ENCODE measurements at places on chromosomes 3 and 15. TPM values are rescaled to one million over a fixed set of nuclear protein-coding genes. Genes with fewer than 3 reads are reported as not detected.

DHX36 gene
- 93.4 TPM for total RNA-seq

C15orf62 gene
- total RNA-seq: 0.12 TPM

SH3BP5 gene
- total RNA-seq: 58.5 TPM

ANKUB1 gene
- total RNA-seq: not detected

CD47 gene
- total RNA-seq: 82.6 TPM

TRIP4 gene
- total RNA-seq: 42.9 TPM

TGM4 gene
- not detected for total RNA-seq

KLHL40 gene
- not detected for total RNA-seq

CIDEC gene
- total RNA-seq: not detected

BNIP2 gene
- 66.3 TPM for total RNA-seq

CHST2 gene
- total RNA-seq: 16.3 TPM

CCDC39 gene
- total RNA-seq: not detected

ISL2 gene
- total RNA-seq: 1.0 TPM

KBTBD13 gene
- not detected for total RNA-seq

VEPH1 gene
- not detected for total RNA-seq

IMPG2 gene
- 0.25 TPM for total RNA-seq

TGFBR2 gene
- 38.6 TPM for total RNA-seq

UROC1 gene
- total RNA-seq: not detected

CCNL1 gene
- total RNA-seq: 303 TPM

SLC6A11 gene
- total RNA-seq: not detected

APOD gene
- total RNA-seq: not detected

GREM1 gene
- not detected for total RNA-seq

OSBPL10 gene
- total RNA-seq: 2.9 TPM

ROPN1B gene
- not detected for total RNA-seq

FSIP1 gene
- 0.31 TPM for total RNA-seq

All from natural killer cell treated with Interleukin-12 subunit alpha and Interleukin-12 subunit beta and Interleukin-15 and Interleukin-18, amount 100 ng/mL, for 72 hours (primary cell).